GM20000 (cell line): ENCODE measurements at places on chromosomes 3 and 15.

GRCh38 chr3:159789742-159790635 is 198.6 kb upstream of the IL12A start:
- DNase-seq: no peak

GRCh38 chr3:48929358-48930035 is 10.9 kb downstream of the ARIH2 start:
- no peak for DNase-seq

DNA sequence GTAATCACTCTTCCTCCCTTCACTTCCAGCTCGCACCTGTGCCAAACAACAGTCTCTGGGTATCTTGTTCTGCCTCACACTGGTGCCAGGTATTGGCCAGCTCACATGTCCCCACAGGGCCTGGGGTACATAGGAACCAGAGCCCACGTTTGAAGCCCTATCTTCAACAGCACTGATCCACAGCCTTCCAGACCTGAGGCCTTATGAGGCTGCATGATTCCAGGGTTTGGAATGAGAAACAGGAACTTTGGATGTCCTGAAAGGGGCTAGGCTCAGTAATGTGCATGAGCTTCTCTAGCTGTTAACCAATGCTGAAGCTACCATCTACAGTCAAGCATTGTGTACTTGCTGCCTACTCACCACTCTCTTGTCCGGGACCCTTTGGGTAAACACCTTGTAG is 92.4 kb downstream of the GPR156 start:
- no peak for DNase-seq

DNA sequence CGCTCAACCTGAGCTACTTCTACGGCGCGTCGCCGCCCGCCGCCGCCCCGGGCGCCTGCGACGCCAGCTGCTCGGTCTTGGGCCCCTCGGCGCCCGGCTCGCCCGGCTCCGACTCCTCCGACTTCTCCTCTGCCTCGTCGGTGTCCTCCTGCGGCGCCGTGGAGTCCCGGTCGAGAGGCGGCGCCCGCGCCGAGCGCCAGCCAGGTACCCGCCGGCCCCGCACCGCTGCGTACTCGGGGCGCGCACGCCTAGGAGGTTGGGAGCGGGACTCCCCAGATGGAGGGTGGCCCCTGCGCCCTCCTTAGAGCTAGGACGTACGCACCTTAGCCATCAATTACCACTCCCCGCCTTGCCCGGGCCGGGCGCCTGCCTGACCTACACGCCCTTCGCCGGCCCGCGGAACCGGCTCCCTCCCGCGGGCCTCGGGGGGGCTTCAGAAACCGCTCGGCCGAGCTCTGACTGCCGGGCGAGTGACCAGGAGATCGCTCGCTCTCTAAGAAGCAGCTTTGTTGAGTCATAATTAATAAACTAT is 466 bp downstream of the NFKBIZ start:
- DNase-seq: peak; percentile 56

DNA sequence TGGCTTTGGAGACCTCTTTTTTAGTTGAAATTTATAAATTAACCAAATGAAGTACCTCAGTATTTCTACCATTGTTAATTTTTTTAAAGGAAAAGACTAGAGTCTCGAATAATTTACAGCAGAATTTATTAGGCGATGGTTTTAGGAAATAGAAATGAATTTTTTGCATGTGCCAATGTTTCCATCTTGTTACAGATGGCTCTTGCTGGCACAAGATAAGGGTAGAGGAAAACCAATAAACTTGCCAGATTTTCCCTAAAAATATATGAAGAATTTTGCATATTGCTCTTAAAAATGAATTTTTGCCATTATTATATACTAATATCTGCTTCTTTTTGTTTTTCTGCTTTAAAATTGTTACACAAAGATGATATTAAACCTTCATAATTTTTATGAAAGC is 380.7 kb downstream of the NLGN1 start:
- no peak for DNase-seq

- no peak for DNase-seq
Measured at GRCh38 chr3:62051506-62051905, 321.8 kb downstream of the FEZF2 start.

- DNase-seq: peak; percentile 68
Measured at GRCh38 chr15:99704444-99704838, 28.8 kb downstream of the LYSMD4 start.

GRCh38 chr15:28917791-28918140 is 32.0 kb downstream of the APBA2 start:
- no peak for DNase-seq

DNA sequence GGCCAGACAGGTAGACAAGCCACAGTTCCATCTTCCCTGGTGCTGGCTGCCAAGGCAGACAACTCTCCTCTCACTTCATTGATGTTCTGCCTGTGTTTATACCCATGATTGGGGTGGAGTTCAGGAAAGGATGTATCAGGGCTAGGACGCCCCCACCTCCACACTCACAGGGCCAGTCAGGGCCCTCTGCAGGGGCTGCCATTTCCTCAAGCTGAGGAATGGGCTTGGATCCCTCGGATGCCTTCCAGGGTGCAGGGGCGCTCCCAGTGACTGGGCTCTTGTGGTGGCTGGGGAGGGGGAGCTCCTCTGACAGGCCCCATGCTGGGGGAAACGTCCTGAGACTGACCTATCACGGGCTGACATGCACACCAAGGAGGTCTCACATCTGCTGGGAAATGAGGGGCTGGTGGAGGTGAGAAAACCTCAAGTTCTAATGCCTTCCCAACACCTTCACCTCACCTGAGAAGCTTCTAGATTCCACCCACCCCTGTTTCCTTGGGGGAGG is 31.4 kb downstream of the SEMA7A start:
- DNase-seq: no peak

- peak; percentile 98 for DNase-seq
Measured at GRCh38 chr15:65530318-65531111, at the start of gene HACD3. Gene HACD3 (plus strand): TSS chr15:65530463. CDS start chr15:65530632, 169 bp downstream.

DNA sequence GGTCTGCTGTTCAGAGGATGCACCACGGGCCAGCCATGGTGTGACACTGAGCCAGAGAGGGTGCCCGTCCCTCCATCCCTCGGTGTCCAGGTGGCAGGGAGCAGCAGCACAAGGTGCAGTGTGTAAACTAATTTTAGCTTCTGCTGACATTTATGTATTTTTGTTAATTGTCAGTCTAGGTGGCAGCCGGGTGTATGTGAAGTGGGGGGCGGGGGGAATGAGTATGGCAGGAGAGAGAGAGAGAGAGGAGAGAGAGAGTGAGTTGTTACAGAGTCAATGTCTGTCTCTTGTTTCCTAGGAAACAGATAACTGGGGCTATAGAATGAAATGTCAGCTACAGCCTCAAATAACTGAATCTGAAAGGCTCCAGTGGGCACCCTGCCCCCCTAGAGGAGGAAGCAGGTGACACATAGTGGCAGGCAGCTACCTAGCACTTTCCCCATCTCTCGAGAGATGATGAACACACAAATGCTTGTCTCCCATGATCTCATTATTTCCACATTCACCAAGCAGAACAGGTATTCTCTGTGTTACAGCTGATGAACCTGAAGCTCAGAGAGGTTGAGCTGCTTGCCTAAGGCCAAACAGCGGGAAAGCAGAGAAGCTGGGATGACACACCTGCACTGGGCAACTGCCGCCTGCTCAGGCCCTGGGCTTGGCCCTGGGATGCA is 24.7 kb downstream of the RASGRF1 start:
- no peak for DNase-seq

- DNase-seq: no peak
Measured at GRCh38 chr3:32125012-32125411, 18.6 kb downstream of the GPD1L start.

GRCh38 chr15:70715840-70716485 is 47.4 kb downstream of the UACA start:
- no peak for DNase-seq

DNA sequence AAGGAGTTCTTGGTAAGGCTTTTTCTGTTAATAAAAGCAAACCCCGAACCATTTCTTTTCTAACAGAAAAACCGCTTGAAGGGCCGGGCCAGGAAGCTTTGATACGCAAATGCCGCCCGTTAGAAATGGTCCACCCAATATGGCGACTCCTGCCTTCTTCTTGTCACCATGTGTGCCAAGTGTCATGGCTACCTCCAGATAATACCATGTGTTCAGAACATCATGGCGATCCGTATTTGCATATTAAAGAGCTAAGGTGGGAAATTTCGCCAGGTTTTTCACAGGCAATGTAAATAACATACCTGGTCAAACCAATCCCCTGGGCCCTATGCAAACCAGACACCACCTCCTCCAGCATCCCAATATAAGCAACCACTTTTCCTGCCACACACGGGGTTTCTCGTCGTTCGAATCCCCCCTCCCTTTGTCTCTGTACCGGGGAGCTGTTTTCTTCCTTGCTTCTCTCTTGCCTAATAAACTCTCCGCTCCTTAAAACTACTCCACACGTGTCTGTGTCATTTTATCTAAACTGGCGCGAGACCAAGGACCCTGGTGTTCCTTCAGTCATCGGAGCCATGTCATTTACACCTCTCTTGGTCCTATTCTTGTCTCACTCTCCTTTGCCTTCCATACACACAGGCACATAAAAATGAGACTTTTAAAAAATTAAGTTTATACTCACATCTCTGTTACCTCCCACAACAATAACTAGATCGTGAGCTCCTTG is 34.5 kb downstream of the NCEH1 start:
- no peak for DNase-seq

GRCh38 chr3:72271216-72271615 is 486.3 kb upstream of the PROK2 start:
- no peak for DNase-seq

DNA sequence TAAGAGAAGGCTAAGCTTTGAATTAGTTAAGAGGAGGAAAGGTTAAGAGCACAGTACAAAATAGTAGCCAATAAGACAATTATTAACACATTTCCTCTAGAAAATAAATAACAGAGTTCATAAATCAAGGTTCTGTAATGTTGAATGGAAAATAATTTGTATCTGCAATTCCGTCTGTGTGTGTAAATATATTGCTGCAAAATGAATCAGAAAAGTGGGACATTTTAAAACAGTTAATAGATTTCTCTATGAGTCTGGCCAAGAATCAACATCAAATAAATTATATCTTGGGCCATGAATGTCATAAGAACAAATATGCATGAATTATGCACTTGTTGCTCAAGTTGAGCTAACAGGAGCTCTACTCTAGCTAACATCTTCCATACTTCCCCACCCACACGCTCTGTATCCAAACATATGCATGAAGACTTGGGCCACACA is 14.2 kb upstream of the SUCNR1 start:
- no peak for DNase-seq

DNA sequence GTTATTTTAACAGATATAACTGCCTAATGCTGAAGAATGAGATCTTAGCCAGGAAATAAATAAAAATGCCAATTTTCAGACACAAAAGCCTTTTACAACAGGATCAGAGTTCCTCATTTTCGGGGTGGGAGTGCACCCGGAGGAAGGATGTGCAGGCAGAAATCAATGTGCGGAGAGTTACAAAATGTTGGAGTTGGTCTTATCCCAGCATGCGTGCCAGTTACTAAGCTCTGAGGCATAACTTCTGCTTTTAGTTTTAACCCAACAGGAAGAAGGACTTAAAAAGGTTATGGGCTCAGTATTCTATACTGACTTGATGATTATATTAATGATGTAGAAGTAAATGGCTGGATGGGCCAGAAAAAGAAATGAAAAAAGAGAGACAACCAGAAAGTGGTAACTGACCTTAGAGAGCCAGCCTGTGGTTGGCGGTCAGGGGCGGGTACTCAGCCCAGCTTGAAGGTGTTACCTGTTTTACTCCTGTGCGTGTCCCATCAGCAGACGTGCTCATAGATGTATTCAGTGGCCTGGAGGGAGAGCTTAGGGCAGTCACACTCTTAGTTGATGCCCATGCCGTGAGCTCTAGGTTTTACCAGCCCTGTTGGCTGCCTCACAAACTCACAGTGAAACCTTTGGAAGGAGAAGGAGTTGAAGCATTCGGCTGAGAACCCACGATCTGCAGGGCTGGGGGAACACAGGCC is 164.7 kb downstream of the SV2B start:
- DNase-seq: no peak

- DNase-seq: no peak
Measured at GRCh38 chr15:50100486-50100885, 18.5 kb downstream of the ATP8B4 start.

GRCh38 chr15:83062768-83063180 is 4.3 kb downstream of the BTBD1 start:
- peak; percentile 55 for DNase-seq

DNA sequence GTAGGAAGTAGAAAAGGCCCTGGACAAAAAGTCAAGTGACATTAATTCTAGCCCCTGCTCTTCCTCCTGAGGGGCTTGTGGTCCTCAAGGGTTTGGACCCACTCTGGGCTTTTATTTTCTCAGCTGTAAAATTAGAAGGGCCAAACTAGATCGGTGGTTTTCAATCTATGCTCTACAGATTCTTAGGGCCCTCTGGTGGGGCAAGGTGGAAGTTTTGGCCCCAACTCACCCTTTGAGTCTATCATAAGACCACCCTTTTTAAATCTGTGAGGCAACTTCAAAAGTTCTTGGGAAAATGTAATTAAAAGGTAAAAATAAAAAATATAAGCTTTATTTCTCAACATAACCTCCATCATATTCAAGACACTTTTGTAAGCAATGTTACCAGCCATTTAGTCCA is 25.6 kb upstream of the CFAP161 start:
- DNase-seq: no peak

DNA sequence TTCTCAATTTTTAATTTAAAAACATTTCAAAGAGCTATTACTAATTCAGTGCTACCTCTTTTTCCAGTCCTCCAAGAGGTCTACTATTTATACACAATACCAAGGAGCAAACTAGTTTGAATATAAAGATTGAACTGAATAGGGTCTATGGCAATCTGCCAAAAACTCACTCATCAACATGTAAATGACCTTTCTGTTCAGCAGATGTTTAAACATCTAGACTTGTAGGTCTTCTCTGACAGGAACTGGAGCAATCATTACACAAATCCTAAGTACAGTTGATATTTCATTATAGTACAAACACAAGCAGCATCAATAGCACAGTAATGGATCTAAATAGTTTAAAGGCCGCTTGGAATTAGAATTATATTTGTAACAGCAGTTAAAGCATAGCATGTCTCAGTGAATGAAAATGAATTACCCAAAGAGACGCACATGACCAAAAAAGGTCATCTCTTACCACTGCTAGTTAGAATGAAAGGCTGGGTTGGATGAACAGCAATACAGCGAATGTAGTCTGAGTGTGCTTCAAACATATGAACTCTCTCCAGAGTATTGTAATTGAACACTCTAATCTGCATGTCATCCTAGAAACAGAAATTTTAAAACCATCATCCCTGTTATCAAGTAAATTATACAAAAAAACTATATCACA is 10.7 kb downstream of the COPB2 start:
- no peak for DNase-seq
